ENCODE measurements at places on chromosomes 7 and 10.

DNA sequence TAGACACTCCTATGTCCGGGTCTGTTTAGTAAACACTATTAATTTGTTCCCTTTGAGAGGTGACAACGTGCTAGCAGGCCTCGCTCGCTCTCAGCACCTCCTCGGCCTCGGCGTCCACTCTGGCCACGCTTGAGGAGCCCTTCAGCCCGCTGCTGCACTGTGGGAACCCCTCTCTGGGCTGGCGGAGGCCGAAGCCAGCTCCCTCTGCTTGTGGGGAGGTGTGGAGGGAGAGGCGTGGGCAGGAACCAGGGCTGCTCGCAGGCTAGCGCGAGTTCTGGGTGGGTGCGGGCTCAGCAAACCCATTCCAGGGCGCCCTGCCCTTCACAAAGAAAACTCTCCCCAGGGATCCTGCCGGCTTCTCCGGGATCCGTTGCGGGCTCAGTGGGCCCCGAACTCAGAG is 144.4 kb upstream of the CDCA7L start:
- DNase-seq = no peak

DNA sequence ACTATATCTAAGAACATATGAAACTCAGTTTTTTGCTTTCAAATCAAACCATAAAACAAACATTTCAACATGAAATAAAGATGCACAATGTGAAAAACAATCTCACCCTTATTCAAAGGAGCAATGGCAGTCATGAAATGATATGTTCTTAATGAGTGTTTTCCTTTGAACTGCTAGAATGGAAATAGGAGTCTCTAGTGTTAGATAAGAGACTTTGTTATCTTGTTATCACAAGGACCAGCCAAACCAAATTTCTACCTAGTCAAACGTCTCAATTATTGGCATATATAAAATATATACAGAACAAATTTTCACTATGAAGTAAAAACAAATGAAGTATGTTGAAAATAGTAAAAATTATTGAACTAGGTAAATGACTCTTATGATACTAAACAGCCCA is 1.2 kb downstream of the VPS41 start:
- DNase-seq = no peak

GRCh38 chr7:138245682-138246081 is 169.4 kb downstream of the AKR1D1 start:
- no peak for DNase-seq

- no peak for DNase-seq
Measured at GRCh38 chr7:35648367-35648766, 46.6 kb downstream of the HERPUD2 start.

DNA sequence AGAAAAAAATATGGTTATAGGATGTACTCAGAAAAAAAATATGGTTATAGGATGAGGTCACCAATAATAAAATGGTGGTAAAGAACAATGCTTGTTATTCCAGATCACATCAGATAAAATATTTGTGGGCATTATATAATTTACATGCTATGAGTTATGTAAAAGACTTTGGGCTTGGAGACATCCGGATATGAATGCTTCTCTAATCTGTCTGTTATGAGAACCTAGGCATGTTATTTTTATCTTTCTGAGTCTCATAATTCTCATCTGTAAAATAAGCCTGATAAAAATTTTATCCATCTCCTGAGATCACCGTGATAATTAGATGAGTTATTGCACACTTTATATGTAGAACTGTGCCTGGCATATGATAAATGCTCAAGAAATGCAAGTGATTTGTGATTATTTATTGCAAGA is 37.8 kb downstream of the DKK1 start:
- DNase-seq = no peak

DNA sequence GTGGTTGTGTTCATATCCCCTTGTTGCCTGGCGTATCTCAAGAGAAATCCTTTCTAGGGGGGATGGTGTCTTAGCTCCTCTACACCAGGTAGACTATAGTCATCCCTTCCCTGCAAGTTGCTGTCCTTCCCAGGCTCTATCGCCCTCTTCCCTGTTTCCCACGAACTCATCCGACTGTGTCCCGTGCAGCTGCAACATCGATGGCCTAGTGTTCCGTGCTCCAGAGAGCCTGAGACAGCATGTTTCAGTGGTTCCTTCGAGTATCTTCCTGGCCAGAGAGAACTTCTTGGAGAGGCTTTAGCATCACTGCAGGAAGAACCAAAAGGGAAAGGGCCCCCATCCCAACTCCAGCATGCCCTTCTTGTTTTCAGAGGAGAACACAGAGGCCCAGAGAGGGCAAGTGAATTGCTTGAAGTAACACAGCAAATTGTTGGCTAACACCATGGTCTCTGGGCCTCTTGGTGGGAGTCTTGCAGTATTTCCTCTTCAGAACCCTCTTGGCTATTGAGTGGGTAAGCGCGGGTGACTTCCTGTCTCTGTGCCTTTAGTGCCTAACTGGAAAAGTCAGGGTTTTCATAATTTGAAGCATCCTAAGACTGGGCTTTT is 162.9 kb downstream of the RGS10 start:
- DNase-seq = no peak

DNA sequence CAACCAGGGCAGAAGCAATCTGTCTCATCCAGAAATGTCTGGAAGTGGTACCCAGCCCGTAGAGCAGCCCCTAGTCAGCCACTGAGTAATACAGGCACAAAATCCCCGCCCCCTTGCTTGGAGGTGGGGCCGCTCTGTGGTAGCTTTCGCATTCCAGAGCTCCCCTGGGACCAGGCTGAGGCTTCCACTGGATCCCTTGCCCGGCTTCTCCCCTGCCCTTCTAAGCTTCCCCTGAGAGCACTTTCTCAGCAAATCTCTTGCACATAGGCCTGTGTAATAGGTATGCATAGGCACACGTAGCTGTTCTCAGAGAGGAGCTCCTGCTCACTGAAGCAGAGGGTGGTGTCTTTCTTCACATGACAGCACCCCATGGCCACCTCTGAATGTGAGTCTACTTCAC is 144.2 kb downstream of the BMS1 start:
- DNase-seq = no peak

GRCh38 chr10:119541459-119542356 is 811 bp downstream of the RGS10 start:
- DNase-seq = peak; percentile 62

DNA sequence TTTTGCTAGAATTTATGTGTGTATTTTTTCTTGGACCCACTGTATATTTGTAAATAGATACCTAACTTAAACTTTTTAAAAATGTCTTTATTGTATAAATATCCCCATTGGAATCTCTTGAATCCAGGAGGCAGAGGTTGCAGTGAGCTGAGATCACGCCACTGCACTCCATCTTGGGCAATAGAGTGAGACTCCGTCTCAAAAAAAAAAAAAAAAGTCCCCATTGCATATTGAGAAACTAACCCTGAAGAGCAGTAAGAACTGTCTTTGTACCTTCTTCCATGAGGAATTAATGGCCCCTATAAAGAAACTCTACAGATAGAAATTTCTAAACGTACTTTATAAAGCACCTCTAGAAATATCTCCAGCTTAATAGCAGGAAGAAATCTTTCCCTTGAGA is 504.0 kb downstream of the SORCS1 start:
- DNase-seq = no peak

DNA sequence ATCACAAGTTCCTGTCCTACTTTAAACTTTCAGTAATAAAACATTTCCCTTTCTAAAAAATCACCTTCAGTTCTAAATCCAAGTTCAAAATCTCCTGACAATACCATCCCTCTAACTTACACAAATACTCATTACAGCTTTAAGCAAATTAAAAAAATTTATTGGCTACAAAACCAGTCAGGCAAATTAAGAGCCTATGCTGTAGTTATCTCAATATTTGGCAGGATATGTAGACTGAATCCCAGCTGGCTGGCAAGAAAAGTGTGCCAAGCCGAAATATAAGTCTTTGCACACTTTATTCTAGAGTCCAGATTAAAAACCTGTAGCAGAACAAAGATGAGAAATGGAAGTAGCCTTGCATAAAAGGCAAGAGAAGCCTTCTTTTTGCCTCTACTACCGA is 9.5 kb downstream of the WAPL start:
- DNase-seq = no peak

GRCh38 chr7:102836191-102836919 is 76.4 kb upstream of the LRRC17 start:
- no peak for DNase-seq

DNA sequence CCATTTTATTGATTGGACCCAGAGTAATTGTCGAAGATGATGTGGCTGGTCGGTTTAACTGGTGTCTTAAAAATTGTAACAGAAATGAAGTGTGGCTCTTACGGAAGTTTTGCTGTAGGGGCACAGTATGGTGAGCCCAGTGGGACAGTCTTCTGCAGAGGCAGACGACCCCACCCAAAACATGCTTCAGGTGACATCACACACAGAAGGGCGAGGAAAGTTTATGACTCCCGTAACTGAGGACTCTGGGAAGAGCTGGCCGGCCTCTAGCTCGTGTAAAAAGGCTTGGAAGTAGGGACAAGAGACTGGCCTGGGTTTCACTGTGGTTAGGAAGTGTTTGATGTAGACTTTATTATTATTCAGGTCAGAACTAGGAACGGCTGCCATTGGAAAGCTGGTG is 73.3 kb downstream of the HTR5A start:
- DNase-seq = no peak

- peak; percentile 33 for DNase-seq
Measured at GRCh38 chr7:99562832-99563231, 4.4 kb downstream of the ZNF655 start.

DNA sequence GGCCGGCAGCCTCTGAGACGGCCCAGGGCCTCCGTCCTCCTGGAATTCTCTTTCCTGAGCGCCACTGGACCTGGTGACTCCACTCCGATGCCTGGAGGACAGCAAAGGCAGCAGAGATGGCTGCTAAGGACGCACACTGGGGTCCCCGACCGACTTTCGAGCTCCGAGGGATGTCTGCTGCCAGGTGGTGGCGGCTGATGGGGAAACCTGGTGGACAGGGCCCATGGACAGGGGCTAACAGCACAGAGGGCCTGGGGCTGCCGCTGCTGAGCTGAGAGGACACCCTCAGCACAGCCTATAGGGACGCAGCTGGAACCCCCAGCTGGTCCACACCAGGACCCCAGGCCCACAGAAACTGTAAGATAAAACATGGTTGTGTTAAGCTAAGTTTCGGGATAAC is 366.3 kb downstream of the DNAJB6 start:
- no peak for DNase-seq

GRCh38 chr7:116213361-116214130 is 3.2 kb downstream of the TES start:
- DNase-seq = no peak

GRCh38 chr7:131110297-131111080 is 217.2 kb upstream of the MKLN1 start:
- DNase-seq = no peak

DNA sequence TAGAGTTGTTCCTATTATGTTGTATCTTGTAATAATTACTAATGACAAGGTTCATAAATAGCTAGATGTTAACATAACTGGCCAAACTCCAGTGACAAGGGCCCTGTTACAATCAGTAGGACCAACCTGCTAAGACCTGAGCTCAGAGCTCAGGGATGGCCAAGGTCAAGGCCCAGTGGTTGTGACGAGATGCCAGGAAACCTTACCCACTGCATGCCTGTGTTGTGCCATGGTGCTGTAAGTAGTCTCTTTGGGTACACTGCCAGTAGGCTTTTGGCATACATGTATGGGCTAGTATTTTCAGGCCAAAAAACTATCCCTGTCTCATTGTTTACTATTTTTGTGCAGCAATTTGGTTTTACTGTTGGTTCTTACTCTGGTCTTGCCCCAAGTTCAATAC is 7.9 kb upstream of the IDI2 start:
- DNase-seq = no peak

DNA sequence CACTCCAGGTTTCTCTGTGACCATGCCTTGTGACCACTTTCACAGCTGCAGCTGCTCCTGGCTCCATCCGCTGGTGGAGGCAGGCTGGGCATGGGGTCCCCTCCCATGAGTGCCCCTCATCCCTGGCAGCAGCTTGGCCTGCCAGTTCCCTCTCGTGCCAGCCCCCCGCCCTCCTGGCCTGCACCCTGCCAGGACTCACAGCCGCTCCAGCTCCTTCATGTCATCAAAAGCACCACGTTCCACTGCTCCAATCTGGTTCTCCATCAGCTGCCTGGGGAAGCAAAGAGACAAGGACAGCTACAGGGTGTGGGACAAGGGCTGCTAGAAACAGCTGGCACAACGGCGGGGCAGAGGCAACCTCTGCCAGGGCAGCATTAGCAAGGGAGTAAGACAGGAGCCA is 22.6 kb downstream of the SLIT1 start:
- DNase-seq = no peak

GRCh38 chr10:86066696-86067095 is 299.9 kb downstream of the GRID1 start:
- no peak for DNase-seq

- DNase-seq = no peak
Measured at GRCh38 chr7:45597286-45597984, 23.3 kb downstream of the ADCY1 start.

GRCh38 chr10:91105269-91105668 is 115.2 kb upstream of the PCGF5 start:
- DNase-seq = no peak

- no peak for DNase-seq
Measured at GRCh38 chr7:38502289-38502688, 128.9 kb downstream of the AMPH start.

- no peak for DNase-seq
Measured at GRCh38 chr10:110446954-110447608, 50.6 kb upstream of the DUSP5 start.

DNA sequence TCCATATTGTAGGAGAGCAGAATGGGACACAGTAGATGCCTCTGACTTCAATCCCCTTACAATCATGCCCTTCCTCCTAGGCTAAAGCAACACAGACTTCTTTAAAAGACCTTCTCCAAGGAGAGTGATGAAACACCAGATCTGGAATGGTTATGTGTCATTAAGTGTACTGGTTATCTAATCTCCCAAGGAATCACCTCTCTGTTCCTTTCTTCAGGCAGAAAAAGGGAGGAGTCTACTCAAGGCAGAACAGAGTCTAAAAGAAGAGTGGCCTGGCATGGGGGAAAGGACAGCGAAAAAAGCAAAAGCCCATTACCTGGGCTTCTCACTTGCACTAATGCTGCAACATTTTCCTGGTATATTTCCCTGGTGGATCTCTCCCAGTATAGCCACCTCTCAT is 2.9 kb downstream of the ELMO1 start:
- DNase-seq = no peak

- no peak for DNase-seq
Measured at GRCh38 chr10:63549810-63550209, 28.6 kb downstream of the REEP3 start.

GRCh38 chr7:107697321-107698049 is 36.9 kb downstream of the SLC26A4 start:
- no peak for DNase-seq

DNA sequence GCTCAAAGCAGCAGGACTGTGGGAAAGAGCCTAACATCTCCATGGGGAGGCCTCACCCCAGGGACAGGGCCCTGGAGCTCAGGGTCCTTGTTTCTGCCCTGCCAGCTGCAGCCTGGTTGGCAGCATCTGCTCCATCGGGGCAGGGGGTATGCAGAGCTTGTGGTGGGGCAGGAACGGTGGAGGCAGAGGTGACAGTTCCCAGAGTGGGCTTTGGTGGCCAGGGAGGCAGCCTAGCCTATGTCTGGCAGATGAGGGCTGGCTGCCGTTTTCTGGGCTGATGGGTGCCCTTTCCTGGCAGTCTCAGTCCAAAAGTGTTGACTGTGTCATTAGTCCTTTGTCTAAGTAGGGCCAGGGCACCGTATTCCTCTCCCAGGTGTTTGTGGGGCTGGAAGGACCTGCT is 12.2 kb upstream of the AHCYL2 start:
- no peak for DNase-seq

GRCh38 chr10:76969366-76969948 is 668.2 kb downstream of the KCNMA1 start:
- no peak for DNase-seq
